ENCODE measurements at places on chromosomes 7 and 10.

- DNase-seq = no peak
These were observed 126.7 kb downstream of the DPP6 start for GRCh38 chr7:154178895-154179294.

DNA sequence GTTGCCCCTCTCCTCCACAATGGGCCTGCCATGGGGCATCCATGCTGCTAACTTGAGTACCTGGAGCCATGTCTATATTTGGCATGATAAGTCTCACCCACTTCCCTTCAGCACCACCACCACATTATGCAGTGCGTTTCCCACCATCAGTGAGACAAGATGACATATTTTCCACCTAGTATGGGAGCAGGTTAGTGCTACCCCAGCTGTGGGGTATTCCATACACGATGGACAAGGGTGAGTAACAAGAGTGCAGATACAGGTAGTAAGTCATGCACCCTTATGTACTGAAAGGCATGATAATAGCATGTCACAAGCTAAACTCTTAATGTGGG is 21.2 kb upstream of the OR2AE1 start:
- DNase-seq = no peak

DNA sequence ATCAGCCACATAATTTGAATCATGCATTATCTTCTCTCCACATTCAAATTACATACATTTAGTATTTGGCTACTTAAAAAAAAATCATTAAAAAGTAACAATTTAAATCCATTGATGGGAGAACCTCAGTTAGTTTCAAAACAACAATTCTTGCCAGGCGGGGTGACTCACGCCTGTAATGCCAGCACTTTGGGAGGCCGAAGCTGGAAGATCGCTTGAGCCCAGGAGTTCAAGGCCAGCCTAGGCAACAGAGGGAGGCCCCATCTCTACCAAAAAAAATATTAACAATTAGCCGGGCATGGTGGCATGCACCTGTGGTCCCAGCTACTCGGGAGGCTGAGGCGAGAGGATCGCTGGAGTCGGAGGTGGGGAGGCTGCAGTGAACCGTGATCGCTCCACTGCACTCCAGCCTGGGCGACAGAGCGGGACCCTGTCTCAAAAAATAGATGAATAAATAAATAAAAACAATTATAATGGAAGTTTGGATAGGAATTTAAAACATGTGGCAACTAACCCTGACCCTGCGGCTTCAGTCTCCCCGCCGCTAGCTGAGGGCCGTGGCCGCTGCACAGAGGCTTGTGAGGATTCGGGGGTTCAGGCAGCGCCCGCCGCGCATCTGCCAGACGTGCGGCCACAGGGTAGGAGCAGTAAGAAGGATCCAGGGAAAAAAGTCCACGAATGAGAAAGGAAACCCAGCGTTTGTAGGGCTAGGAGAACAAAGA is 1.1 kb upstream of the CSGALNACT2 start:
- DNase-seq = no peak

GRCh38 chr7:77409005-77409738 is 7.0 kb downstream of the GSAP start:
- DNase-seq = no peak

GRCh38 chr7:51006483-51007235 is 224.0 kb upstream of the GRB10 start:
- no peak for DNase-seq

GRCh38 chr7:2728316-2729030 is 40.5 kb downstream of the AMZ1 start:
- DNase-seq = no peak

DNA sequence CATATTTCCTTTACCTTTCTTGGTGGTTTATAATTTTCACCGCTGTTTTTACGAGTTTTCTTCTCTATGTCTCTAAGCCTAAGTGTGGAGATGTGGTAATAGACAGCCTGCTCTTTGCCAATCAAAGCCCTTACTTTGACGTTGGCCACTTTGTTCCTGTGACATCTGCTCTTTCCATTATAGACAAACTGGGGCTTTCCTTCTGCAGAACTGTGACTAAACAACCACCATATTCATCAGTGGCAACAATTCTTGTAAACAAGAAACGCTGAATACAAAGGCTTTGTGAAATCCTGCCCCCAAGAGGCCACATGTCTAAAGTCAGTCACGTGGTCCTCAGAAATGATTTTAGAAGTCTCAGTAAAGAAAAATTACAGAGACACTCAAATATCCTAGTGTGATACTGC is 59.6 kb upstream of the CAPZA2 start:
- DNase-seq = no peak

- no peak for DNase-seq
These were observed 357.9 kb downstream of the PTEN start for GRCh38 chr10:88221010-88221973.

DNA sequence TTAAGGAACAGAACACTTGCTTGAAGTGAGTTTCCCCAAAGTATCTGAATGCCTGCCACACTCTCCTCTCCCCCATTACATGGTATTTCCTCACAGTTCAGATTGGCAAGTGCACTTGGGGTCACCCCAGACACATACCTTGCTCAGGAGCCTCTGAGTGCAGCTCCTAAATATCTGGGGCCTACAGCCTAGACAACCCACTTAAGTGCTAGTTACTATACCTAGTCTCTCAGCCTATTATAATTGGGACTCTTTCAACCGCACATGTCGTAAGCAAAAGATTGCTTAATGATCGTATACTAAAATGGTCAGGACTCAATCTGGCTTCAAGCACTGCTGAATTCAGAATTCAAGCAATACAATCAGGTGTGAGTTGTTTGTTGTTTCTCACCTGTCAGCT is 19.9 kb downstream of the TMEM176B start:
- DNase-seq = no peak

- no peak for DNase-seq
These were observed 6.6 kb downstream of the UFSP1 start for GRCh38 chr7:100882785-100883526.

- DNase-seq = peak; percentile 49
These were observed 443 bp downstream of the RNF32 start for GRCh38 chr7:156640949-156641485.

DNA sequence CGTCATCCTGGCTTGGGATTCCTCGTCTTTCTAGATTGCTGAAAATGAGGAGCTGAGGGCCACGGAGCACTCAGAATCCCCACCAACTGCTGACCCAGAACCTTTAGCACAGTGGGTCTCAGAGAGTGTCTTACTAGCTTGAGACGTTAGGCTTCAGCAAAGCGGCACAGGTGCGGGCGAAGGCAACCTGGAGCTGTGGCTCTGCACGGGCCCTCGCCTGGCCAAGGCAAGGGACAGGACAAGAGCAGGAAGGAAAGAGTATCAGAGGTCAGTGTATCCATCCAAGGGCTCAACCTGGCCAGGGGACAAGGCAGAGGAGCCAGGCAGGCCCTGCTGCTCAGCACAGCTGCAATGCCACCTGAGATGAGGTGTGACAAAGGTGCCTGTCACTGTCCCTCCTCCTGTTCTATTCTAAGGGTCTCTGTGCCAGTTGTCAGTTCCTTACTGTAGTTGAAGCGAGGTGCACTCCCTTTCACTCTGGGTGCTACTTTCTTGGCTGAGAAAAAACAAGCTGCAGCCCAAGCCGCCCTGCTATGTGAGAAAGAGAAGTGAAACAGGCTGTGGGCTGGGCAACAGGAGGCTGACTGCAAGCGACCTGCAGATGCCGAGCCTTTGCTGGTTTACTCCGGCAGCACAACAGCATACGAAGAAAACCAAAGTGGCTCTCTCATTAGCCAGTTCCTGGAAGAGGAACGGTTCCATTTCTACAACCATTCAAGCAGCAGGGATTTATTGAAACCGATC is 33.3 kb upstream of the KDM7A start:
- DNase-seq = peak; percentile 66

DNA sequence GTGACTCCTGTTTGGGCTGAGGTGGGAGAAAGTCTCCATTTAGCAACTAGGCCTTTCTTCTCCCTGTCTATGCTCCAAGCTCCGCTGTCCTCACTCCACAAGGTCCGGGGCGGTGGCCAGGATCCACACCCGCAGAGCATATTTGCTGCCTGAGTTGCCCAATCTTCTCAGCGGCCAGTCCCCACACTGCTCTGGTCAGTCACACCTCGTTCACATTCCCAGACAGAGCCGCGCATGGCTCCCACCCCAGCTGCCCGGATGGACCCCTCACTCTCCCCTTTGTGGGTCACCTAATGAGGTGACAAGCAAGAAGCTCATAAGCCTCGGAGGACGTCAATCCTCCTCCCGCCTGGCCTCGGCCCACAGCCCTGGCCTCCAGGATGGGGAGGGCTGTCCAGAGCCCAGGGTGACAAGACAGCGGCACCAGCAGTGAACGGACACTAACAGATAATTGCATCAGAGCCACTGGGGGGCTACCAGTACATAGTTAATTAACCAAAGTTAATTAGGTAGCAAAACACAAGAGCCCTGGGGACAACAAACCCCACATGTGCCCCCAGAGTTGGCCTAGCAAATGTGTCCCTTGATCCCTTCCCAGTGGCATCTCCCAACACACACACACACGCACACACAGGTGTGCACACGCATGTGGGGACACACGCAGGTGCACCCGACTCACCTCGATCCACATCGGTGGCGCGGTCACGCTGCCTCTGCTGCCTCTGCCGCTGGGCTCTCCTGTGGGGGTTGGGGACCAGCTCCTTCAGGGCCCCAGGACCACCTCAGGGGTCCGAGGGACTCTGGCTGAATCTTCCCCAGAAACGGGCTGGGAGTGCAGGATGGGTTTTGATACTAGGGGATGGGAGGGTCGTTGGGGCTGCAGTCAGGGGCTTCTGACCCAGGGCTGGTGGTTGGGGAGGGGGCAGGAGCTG is 11.8 kb downstream of the EPHA1 start:
- no peak for DNase-seq
